ENCODE measurements at places on chromosomes 3 and 15.

- no peak for DNase-seq
These were observed 175.8 kb downstream of the VGLL4 start for GRCh38 chr3:11467875-11468274.

DNA sequence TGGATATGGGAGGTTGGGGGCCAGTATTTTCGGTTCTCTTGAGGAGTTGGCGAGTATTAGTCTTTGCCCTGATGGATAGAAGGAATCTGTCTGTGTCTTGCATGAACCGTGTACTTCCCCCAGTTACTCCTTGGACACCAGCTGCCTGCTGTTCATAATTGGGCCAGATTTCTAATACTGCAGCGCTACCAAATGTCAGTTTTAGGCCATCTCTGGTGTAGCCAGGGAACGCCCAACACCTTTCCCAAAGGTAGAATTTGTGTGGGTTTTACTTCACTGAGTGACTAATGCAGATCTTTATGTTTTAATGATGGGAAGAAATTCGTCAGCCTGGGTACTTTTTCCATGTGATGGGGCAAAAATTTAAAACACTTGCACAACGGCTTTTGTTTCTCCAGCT lies 18.4 kb downstream of the FLNB start:
- DNase-seq: no peak

GRCh38 chr15:43872416-43873020 lies 45.7 kb downstream of the WDR76 start:
- no peak for DNase-seq

DNA sequence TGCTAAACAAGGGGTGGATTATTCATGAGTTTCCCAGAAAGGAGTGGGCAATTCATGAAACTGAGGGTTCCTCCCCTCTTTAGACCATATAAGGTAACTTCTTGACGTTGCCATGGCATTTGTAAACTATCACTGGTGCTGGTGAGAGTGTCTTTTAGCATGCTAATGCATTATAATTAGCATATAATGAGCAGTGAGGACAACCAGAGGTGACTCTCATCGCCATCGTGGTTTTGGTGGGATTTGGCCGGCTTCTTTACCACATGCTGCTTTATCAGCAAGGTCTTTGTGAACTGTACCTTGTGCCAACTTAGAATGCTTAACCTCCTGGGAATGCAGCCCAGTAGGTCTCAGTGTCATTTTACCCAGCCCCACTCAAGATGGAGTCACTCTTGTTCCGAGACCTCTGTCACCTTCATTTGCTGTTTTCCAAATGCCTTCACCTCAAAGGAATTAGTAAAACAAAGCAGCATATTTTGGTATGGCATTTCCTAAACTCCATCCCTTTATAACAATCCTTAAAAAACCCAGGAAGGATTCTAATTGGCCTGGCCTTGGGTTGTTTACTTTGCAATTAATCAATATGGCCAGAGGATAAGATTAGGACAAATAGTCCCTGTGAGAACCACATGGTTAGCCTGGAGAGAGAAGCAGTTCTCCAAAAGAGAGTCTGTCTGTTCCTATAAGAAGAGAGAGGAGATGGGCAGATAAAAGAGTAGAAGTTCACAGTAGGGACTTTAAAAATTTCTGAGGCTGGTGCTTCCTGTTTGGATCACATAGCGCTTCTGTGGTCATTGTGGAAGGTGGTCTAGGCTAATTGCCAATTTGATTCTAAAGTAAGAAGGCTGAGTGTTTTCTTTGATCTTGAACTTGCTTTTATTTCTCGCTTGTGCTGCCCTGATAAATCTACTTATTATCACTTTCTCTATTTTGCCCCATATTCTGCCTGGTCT lies 155.2 kb upstream of the EOMES start:
- DNase-seq: no peak

- DNase-seq: no peak
These were observed 46.1 kb upstream of the MAP3K13 start for GRCh38 chr3:185316740-185317412.

GRCh38 chr3:100506355-100506754 lies 13.9 kb downstream of the TMEM45A start:
- no peak for DNase-seq

GRCh38 chr3:28980631-28981030 lies 300.2 kb upstream of the RBMS3 start:
- no peak for DNase-seq

- DNase-seq: no peak
These were observed 17.5 kb downstream of the TLNRD1 start for GRCh38 chr15:81018197-81018596.

GRCh38 chr3:170352936-170353335 lies 4.6 kb upstream of the SKIL start:
- DNase-seq: no peak

DNA sequence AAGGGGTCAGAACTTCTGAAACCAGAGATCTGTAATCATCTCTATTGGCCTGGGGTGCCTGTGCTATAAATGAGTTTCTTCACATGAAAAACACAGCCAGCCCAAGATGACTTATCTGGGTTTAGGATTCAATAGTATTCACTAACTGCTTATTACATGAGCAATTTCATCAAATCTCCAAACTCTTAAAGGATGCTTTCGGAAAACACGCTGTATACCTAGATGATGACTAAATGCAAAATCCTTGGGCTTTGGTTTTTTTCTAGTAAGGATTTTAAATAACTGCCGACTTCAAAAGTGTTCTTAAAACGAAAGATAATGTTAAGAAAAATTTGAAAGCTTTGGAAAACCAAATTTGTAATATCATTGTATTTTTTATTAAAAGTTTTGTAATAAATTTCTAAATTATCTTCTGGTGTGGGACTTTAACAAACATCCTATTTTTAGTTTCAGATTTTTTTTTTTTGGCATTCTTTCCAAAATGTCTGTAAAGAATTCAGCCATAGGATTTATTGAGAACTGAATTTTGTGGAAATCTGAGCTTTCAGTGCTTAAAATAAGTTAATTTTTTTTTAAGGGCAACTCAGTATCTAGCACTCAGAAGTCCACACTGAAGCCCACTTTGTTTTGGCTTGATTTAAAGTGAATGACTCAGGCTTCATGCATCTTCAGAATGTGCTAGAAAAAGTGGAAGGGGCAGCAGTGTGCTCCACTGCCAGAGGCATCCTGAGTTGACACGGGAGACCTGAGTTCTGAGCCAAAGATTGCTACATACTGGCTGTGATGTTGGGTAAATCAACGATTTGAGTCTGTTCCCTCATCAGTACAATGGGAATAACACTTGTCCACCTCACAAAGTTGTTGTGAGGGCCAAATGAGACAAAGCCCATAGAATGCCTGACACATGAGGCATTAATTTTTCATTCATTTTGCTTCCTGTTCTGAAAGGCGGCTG lies 18.7 kb downstream of the TMEM43 start:
- DNase-seq: no peak

GRCh38 chr3:85800676-85801075 lies 841.9 kb downstream of the CADM2 start:
- DNase-seq: no peak

DNA sequence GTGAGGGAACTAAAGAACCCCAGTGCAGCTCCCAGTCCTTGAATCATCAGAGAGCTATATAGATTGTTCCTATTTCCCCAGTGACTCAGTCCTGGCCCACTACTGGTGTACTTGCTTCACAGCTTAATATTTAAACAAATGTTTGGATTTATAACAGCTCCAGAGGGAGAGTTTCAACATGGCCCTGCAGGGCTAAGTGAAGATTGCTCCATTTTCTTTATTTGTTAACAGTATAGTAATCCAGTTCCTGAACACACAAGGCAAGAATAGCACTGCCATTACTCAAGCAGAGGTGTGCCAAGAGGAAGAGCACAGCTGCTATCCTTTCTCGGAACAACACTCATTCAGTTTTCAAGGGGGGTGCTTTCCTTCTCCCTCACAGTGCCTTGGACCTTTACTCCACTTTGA lies 6.5 kb downstream of the SQOR start:
- DNase-seq: no peak

GRCh38 chr15:68844856-68845550 lies 24.3 kb upstream of the ANP32A start:
- no peak for DNase-seq

DNA sequence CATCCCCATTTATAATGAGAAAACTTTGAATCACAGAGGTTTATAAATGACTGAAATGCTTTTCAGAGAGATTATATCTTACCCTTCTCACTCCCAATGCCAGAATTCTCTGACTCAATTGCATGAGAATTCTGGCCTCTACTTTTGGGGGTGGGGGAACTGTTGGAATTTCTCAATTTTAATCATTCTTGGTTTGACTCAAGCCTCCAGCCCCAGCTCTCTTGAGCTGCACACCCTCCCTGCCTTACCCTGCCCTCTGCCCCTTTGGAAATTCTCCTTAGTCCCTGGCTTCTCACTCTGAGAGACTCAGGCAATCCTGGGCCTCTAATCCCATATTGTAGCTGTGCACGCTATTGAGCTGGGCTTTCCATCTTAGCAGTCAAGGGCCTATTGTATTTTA lies 44.2 kb downstream of the ZNF589 start:
- no peak for DNase-seq

GRCh38 chr3:29347412-29347811 lies 66.5 kb downstream of the RBMS3 start:
- DNase-seq: no peak

DNA sequence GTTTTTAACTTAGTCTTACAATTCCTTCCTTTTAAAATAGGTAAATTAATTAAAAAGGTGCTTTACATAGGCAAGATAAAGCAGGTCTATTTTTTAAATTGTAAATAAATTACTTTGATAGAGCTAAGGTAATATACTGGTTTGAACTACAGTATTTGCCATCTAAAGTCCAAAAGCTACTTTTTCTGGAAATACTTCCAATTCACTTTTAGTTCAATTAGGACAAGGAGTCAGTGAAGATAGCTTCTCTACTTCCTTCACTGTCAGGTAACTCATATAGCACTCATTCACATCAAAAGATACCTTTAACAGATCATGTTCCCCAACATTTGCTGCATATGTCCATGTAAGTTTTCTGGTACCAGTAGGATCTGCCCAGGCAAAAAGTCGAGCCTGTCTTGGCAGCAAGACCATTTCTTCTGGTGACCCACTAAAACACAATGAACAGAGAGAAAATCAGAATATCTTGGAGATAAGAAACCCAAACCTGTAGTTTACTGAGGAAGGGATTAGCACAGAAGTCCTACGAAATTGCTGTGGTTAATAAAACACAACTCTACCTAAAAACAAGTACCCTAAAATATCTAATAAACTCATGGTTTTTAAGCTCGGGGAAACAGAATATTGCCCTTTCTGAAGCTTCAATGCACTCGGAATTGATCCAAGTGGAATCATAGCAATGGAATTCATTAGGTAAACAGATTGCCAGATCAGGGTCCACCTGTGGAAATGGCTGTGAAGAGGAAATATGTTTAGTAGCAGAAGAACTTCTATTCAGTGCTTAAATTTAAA lies 153.1 kb downstream of the VPS13C start:
- DNase-seq: no peak

DNA sequence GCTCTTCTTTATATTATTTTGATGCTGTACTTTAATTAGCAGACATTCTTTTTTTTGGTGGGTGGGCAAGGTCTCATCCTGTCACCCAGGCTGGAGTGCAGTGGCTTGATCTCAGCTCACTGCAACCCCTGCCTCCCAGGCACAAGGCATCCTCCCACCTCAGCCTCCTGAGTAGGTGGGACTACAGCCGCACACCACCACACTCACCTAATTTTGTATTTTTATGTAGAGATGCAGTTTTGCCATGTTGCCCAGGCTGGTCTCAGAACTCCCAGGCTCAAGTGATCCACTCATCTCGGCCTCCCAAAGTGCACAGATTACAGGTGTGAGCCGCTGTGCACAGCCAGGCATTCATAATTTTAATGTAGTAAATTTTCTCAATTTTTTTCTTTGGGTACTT lies 608.1 kb downstream of the ZNF385D start:
- DNase-seq: no peak

- DNase-seq: peak; percentile 33
These were observed 3.8 kb downstream of the HEG1 start for GRCh38 chr3:125051715-125052581.
